CD4-positive, alpha-beta memory T cell (primary cell): ENCODE measurements at places on chromosomes 12 and 14. TPM values are rescaled to one million over a fixed set of nuclear protein-coding genes. Genes with fewer than 3 reads are reported as not detected.

CIDEB gene
- 26.0 TPM for total RNA-seq

MYBPC1 gene
- total RNA-seq, result not detected

RNASE8 gene
- not detected for total RNA-seq

- H3K4me3 ChIP-seq, result no peak overlapping the region
- H3K4me1 ChIP-seq, result peaks cover 33% of the 10 kb centered on the region
- H3K27ac ChIP-seq, result no peak overlapping the region
- H3K36me3 ChIP-seq, result no peaks in the 10 kb centered on the region
- DNase-seq, result no peak
Measured at GRCh38 chr14:71597287-71597920, 334.8 kb upstream of the RGS6 start.

DNA sequence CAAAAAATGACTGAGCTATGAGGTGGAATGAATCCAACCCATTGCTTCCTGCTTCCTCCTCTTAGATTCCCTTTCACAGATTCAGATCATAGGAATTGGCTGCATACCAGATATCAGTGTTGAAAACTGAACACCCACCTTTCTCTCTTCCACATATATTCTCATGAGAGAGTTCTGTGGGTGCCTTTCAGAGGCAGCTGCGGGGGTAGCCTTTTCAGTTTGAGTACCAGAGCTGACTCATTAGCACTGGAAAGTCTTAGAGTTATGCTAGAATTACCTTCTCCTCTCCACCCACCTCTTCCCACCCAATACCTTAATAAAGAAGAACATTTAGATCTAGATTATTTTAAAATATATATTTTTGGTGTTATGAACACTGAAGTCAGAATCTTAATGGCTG is 495.4 kb upstream of the SEL1L start:
- H3K36me3 ChIP-seq, result no peaks in the 10 kb centered on the region
- no peaks in the 10 kb centered on the region for H3K27me3 ChIP-seq
- no peaks in the 10 kb centered on the region for H3K4me1 ChIP-seq
- H3K27ac ChIP-seq, result no peak overlapping the region
- no peak for DNase-seq
- no peak overlapping the region for H3K4me3 ChIP-seq

DNA sequence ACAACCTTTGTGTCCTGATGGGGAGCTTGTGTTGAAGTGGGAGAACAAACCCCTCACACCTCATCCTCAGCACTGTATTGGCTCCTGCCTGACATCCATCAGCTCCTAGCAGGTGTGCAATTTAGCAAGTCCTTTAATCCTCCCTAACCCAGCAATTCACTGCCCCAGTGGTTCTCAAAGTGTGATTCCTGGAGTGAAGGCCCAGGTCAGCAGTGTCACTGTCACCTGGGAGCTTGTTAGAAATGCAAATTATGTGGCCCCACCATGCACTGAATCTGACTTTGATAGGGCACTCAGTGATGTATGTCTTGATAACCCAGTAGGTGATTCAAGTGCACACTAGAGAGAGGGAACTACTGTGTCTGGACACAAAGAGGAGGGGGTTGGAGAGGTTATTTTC is 133.6 kb downstream of the FGD4 start:
- no peak overlapping the region for H3K27ac ChIP-seq
- no peak for DNase-seq
- no peaks in the 10 kb centered on the region for H3K27me3 ChIP-seq
- no peaks in the 10 kb centered on the region for H3K36me3 ChIP-seq
- H3K4me3 ChIP-seq, result no peak overlapping the region

DNA sequence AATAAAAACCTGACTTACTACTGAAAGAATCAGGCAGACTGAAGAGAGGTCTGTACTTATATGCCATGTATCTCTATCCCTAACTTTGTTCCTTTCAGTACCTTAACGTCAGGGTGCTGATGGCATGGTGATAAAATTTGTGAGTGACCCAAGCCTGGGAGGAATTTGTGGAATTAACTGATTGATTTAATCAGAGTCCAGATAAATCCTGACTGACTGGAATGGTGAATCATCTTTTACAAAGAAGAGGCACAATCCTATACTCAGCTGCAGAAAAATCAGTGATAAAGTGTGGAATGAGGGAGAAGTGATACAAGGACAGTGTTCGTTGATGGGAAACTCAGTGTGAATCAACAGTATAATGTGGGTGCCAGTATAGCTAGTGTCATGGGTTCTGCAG is 3.7 kb downstream of the TDG start:
- peaks cover 60% of the 10 kb centered on the region for H3K4me1 ChIP-seq
- H3K4me3 ChIP-seq, result no peak overlapping the region
- DNase-seq, result no peak
- no peak overlapping the region for H3K27ac ChIP-seq
- H3K36me3 ChIP-seq, result no peaks in the 10 kb centered on the region

DNA sequence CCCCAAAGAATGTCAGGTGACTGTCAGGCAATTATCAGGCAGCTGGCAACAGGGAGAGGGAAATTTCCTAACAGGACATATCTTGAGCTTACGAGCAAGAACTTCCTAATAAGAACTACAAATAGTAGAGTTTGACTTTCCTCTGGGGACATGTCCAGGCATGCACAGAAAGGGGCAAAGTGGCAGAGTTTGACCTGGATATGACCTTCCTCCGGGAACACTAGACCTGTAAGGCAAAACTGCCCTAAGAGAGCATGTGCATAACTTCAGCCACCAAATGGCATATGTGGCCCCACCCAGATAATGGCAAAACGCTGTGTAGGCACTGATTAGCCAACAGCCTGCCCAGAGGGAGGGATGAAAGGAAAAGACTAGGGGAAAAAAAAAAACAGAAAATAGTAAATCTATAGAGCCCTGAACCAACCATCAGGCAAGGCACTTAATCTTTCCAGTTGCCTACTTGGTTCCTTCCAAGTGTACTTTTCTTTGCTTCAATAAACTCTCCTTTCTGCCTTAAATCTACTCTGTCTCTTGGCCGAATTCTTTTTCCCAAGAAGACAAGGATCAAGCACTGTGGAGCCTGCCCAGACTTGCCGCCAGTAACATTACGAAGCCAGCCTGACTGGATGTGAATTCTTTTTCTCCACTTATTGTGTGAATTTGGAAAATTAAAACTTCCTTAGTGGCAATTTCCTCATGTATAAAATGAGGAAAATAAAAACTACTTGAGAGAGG is 164.1 kb downstream of the SPTSSA start:
- DNase-seq, result no peak
- H3K4me1 ChIP-seq, result no peaks in the 10 kb centered on the region
- H3K27ac ChIP-seq, result no peak overlapping the region
- H3K4me3 ChIP-seq, result no peak overlapping the region
- no peaks in the 10 kb centered on the region for H3K27me3 ChIP-seq

DNA sequence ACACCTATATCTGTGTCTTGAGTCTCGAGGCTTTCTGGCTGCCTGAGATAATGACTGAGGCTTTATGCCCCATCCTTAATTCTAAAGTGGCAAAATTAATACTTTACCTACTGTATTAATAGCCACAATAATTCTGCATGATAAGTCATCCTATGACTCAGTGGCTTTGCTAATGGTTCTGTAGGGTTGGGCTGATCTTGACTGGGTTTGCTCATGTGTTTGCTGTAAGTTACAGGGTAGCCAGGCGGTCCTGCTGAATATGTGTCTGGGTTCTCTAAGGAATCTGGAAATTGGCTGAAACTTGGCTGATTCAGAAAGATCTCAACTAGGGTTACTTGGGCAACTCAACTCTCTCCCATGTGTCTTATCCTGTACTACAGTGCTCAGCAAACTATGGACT is 21.7 kb downstream of the MGST1 start:
- H3K4me1 ChIP-seq, result no peaks in the 10 kb centered on the region
- no peaks in the 10 kb centered on the region for H3K27me3 ChIP-seq
- H3K36me3 ChIP-seq, result no peaks in the 10 kb centered on the region
- no peak overlapping the region for H3K4me3 ChIP-seq

DNA sequence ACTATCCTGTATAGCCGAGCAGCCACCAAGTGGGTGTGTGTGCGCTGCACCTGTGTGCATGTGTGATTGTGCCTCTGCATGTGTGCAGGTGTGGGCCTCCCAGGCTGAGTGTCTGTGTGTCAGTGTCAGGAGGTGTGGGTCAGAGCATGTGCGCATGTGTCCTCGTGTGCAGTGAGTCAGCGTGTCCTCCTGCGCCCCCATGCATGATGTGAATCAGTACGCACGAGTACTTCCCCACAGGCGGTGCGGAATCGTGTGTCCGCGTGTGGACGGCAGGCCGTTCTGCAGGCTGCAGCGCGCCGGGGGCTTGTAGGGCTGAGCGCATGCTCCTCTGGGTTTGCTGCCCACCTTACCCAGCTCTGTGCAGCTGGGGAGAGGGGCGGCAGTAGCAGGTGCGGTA is 34.2 kb downstream of the DTX1 start:
- DNase-seq, result no peak
- H3K4me1 ChIP-seq, result peaks cover 73% of the 10 kb centered on the region
- no peak overlapping the region for H3K4me3 ChIP-seq
- H3K27ac ChIP-seq, result no peak overlapping the region
